ENCODE measurements at places on chromosomes 13 and 19.
A peak's percentile ranks its signal among the peaks of the same experiment; 100 is the strongest.

DNA sequence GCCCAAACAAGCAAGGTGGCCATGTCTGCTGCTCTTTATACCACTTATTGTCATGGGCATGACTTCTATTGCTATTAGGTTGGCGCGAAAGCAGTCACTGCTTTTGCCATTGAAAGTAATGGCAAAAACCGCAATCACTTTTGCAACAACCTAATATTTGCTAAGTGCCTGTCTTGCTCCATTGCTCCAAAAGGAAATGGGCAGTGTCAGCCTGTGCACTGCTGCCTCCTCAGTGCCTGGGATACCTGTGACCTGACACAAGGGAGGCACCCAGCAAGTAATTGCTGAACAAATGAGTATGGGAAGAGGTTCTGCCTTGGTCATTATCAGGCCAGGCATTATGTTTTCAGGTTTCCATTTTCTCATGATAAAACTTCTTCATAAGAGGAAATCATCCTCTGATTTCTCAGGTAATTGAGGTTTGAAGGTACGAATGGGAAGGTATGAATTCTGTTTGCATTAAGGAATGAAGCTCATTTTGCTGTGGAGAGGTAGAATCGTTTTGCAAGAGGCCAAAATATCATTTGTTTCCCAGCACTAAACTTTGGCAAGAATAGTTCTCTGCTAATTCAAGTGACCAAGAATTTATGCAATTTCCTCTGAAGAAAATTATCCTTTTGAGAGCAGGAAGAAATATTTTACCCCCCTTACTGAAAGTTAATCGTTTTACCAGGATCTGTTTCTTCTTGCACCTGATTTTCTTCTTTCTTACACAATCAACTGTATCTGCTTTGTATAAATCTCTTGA, 128.4 kb upstream of the SPRY2 start:
- no peak for DNase-seq

DNA sequence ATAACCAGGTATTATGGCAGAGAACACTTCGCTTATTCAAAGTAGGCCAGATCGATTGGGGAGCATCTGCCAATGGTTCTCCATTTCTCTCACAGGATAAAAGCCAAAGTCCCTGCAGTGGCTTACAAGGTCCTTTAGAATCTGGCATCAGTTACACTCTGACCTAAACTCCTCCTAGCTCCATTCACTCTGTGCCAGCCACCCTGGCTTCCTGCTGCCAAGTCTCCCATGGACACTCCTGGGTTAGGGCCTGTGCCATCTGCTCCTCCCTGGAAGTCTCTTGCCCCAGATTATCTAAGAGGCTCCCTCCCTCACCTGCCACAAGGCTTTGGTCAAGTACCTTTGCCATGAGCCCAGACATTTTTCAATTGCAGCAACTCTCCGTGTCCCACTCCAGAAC, 649.2 kb downstream of the DACH1 start:
- DNase-seq: no peak

GRCh38 chr19:7676376-7676775, 514 bp upstream of the MCEMP1 start:
- DNase-seq: no peak

GRCh38 chr13:45626731-45627374, 11.3 kb upstream of the ERICH6B start:
- DNase-seq: no peak

- DNase-seq: no peak
These were observed 309.5 kb downstream of the MTUS2 start for GRCh38 chr13:29129616-29130015.

DNA sequence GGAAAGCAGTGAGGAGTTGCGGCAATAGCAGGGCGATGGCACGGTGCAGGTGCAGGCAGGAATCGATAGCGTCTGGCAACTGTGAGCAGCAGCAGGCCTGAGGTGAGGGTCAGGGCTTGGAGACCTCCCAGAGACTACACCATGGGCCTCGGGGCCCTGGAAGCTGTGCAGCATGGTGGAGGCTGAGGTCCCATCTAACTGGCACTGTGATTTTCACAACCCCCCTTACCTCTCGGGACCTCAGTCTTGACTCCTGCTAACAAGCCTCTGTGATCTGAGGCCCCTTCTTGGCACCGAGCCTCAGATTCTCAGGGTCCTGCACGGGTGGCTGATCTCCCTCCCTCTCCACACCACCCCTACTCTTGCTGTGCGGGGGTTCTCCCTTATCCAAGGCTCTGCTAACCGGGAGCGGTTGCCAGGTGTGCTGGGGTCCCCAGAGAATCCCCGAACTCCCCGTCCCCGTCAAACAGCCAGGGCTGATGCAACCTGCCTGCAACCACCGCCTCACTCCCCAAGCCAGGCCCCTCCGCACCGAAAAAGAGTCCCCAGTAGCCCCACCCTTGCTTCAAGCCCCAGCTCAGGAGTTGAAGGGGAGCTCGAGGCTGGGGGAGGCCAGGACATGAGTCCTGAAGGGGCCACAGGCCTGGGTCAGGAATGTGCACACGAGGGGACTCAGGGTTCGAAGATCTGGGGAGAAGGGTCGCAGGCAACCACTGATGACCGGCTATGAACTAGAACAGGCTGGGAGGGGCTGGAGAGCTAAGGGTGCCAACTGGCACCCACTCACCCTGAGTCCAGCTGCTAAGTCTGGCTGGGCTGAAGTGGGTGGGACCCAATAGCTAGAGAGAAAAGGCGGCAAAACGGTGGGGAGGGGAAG, 4.8 kb upstream of the ATF5 start:
- DNase-seq: no peak

DNA sequence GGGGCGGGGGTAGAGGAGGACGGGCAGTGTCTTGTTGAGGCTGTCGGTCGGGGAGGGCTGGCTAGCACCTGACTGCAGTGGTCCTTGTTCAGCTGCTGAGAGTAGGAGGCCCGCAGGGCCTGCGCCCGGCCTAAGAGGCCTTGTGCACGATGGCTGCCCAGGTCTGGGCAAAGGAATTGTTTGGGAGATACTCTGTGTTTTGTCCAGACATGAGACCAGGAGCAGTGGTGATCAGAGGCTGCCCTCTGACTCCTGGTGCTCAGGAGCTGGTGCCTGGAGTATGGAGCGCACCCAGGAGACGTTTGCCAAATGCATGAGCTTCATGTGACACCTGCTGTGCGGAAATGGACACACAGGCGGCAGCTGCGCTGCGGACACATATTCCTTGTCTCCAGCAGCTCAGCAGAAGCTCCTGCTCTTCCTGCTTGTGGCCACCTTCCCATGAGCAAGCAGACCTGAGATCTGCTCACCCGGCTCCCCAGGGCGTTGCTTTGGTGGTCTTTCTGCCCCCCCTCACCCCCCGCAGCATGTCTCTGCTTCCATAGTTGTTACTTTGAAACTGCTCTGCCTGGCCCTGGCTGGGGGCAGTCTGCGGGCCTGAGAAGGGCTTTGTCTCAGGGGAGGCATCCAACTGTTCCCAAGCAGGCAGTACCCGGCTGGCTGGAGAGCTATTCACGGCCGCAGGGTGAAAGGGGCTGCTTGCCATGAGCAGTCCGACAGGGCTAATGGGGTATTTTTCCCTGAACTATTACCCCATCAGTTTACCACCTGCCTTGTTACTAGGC, 163.9 kb downstream of the TEX29 start:
- no peak for DNase-seq

GRCh38 chr19:15368051-15368632, 11.4 kb downstream of the AKAP8 start:
- no peak for DNase-seq

DNA sequence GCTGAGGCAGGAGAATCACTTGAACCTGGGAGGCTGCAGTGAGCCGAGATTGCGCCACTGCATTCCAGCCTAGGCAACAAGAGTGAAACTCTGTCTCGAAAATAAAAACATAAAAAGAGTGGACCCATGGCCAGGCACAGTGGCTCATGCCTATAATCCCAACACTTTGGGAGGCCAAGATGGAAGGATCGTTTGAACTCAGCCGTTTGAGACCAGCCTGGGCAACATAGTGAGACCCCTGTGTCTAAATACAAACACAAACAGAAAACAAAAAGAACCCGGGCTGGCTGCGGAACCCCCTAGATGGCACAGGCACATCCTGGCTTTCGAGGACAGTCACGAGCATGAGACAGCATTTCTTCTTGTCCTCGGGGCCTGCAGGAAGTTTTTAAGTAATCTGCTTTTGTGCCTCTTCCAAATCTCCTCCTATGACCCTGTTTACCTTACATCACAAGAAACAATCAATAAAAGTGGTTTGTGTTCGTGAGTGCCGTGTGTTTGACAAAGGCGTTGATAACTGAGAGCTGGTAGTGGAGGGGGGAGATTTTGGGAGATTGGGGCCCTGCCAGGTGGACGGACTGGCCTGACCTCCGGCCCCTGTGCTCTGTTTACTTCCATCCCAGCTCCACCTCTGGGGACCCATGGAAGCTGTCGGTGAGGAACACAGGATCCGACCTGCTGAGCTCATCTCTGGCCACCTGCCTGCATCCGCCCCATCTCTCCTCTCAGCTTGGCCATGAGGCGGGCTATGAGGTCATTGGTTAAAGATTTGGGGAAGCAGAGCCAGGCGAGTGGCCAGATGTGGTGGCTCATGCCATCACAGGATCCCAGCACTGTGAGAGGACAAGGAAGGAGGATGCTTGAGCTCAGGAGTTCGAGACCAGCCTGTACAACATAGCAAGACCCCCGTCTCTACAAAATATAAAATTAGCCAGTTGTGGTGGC, 5.9 kb upstream of the GDF15 start:
- no peak for DNase-seq

DNA sequence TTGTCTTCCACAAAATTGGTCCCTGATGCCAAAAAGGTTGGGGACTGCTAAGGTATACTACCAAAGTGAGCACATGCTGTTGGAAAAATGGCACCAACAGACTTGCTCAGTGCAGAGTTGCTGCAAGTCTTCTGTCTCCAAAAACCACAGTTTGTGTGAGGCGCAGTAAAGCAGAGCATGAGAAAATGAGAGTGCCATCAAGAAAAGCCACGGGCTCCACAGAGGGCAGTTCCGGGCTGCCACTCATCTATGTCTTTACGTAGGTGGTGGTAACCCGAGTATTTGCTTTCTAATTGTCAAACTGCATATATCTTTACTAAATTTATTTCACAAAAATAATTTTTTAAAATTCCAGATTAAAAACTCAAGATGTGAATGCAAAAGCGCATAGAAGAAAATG, 123.8 kb downstream of the RNF17 start:
- DNase-seq: no peak

GRCh38 chr13:44523146-44524015, 52.7 kb downstream of the TSC22D1 start:
- no peak for DNase-seq

DNA sequence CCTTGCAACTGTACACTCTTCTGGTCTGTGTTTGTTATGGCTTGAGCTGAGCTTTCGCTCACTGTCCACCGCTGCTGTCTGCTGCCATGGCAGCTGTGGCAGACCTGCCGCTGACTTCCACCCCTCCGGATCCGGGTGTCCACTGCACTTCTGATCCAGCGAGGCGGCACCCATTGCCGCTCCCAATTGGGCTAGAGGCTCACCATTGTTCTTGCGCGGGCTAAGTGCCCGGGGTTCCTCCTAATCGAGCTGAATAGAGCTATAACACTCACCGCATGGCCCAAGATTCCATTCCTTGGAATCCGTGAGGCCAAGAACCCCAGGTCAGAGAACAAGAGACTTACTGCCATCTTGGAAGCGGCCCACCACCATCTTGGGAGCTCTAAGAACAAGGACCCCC, 2.2 kb upstream of the PSMC4 start:
- no peak for DNase-seq

- no peak for DNase-seq
These were observed 15.9 kb downstream of the LDLR start for GRCh38 chr19:11105014-11105636.

- DNase-seq: no peak
These were observed 69.3 kb upstream of the ATP12A start for GRCh38 chr13:24610956-24611355.

GRCh38 chr13:63554157-63554556, 2138.5 kb upstream of the PCDH20 start:
- no peak for DNase-seq

- DNase-seq: no peak
These were observed 8.0 kb upstream of the SAE1 start for GRCh38 chr19:47122359-47123335.

GRCh38 chr19:30784850-30785457, 412.8 kb downstream of the ZNF536 start:
- peak; percentile 40 for DNase-seq

DNA sequence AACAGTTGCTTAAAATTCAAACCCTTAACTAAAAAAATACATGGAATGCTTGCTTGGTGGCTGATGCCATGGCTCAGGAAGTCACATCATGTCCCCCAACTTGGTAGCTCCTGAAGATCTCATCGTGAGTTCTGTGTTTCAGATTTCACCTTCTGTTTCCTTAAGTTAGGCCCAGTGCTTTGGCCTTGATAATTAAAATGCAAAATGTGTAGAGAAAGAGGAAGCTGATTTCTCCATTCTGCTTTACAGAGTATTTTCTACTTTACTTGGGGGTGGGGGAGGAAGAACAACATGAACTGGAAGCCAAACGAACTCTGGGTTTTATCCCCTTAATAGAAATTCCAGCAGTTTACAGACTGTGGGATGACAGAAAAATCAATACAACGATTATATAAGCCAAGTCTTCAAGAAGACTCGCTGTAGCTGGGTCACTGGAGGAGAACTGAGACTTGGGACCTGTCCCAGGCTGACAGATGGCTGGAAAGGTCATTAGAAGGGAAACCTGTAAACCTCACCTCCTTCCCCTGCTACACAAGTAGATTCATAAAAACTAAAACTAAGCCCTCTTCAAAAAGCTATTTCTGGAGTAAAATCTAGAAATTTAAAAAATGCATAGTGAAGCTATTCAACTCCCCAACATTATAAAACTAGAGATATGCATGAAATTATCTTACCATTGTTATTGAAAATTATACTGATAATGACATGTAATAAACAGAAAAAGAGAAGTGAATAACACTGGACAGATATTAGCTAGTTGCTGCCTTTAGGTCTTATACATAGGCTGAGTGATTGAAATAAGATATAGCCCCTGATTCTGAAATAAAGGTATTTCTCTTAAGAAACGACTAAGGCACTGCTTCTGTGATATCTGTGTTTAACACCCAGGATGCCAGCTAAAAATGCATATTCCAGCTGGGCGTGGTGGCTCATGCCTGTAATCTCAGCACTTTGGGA, 22.1 kb upstream of the GGACT start:
- no peak for DNase-seq

- no peak for DNase-seq
These were observed 250.9 kb downstream of the LIG4 start for GRCh38 chr13:107964395-107964794.

DNA sequence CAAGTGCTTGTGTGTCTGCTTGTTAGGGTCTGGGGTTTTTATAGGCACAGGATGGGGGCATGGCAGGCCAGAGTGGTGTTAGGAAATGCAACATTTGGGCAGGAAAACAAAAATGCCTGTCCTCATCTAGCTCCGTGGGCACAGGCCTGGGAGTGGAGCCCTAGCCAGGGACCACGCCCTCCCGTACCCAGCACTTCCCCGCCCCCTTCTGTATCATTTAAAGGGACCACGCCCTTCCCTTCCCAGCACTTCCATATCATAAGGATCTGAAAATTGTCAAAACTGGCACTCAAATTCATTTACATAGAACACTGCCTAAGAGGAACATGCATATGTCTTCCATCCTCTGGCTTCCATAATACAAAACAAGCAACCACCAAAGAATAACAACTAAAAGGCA, 185.8 kb downstream of the B3GLCT start:
- no peak for DNase-seq

GRCh38 chr13:105587786-105588185, 947.7 kb downstream of the EFNB2 start:
- DNase-seq: no peak
